ENCODE measurements at places on chromosomes 5 and 9. TPM values are rescaled to one million over a fixed set of nuclear protein-coding genes. Genes with fewer than 3 reads are reported as not detected.

NEUROG1 gene
- total RNA-seq, result not detected

MORN5 gene
- not detected for total RNA-seq

PCA3 gene
- 0.59 TPM for total RNA-seq

GPR21 gene
- total RNA-seq, result not detected

CNTNAP3B gene
- total RNA-seq, result 8.8 TPM

POMT1 gene
- total RNA-seq, result 17.2 TPM

DNA sequence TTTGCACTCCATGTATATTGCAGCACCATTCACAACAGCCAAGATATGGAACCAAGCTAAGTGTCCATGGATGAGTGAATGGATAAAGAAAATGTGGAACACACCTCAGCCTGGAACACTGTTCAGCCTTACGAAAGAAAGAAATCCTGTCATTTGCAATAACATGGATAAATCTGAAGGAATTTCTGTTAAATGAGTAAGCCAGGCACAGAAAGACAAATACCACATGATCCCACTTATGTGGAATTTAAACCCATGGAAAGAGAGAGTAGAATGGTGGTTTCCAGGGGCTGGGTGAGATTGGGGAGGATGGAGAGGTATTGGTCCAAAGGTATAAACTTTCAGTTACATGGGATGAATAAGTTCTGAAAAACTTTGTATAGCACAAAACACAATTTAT is 228.9 kb upstream of the CD180 start:
- no peak for DNase-seq

DNA sequence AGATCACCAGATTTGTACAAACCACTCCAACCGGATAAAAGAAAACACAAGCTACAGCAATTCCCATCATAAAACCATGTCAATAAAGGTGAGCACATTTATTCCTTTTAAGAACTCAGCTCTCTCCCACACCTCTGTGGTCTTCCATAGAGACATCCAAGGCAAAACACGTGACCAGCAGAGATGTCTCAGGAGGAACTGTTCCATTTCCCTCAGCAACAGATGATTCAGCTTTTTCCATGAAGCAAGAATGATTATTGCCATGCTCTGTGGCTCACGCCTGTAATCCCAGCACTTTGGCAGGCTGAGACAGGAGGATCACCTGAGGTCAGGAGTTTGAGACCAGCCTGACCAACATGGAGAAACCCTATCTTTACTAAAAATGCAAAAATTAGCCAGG is 15.8 kb downstream of the GZMK start:
- no peak for DNase-seq

DNA sequence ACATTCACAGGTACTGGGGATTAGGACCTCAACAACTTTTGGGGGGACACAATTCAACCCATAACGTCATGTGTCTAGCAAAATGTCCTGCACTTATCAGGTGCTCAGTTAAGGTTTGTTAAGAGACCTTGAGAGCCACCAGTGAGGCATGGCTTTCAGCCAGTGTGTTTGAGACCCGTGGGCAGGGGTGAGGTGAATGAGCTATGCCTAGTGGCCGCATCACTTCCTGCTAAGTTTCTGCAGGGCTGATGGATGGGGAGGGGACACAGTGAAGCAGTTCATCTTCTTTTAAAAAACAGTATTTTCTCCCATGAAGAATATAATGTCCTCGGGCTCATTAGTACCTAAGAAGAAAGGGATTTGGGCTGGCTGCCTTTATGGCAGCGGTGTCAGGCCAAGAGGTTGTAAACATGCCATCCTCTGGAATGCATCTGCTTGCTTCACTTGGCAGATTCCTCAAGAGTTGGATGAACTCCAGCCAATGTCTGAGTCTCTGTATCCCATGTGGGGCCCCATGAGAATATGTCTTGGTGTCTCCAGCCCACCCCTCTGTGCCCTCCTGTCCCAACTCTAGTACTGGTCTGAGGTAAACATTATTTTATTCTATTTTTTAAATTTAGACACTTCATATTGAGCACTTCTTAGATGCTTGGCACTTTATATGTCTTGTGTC is 282.2 kb downstream of the CWC27 start:
- DNase-seq, result no peak

- DNase-seq, result no peak
Measured at GRCh38 chr5:63911871-63912270, 50.4 kb downstream of the HTR1A start.

DNA sequence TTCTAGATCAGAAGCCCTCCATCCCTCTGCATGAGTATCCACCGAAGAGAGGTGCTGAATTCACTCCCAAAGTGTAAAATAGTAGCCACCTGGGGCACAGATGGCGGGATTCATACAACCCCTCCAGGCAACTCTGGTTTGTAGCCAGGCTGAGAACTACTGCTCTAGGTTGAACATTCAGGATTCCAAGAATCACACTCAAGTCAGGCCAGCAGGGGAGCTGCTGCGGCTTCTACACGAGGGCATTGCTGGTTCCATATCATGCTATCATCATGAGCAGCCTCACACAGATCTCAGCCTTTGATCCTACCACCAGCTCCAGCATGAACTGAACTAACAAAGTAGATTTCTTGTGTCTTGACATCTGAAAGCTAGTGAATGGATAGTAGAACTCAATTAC is 367.9 kb downstream of the DIRAS2 start:
- no peak for DNase-seq

GRCh38 chr5:16656561-16657191 is 39.9 kb upstream of the RETREG1 start:
- no peak for DNase-seq

GRCh38 chr5:94745786-94746730 is 127.6 kb downstream of the SLF1 start:
- DNase-seq, result no peak

- DNase-seq, result no peak
Measured at GRCh38 chr9:83047839-83048775, 14.8 kb downstream of the RASEF start.

GRCh38 chr5:56302027-56302426 is 68.9 kb upstream of the ANKRD55 start:
- no peak for DNase-seq

- DNase-seq, result no peak
Measured at GRCh38 chr9:72480921-72481320, 40.5 kb upstream of the TMC1 start.

- no peak for DNase-seq
Measured at GRCh38 chr9:83965350-83966208, 14.4 kb downstream of the HNRNPK start.

- no peak for DNase-seq
Measured at GRCh38 chr5:117255211-117256027, 680.8 kb upstream of the SEMA6A start.

DNA sequence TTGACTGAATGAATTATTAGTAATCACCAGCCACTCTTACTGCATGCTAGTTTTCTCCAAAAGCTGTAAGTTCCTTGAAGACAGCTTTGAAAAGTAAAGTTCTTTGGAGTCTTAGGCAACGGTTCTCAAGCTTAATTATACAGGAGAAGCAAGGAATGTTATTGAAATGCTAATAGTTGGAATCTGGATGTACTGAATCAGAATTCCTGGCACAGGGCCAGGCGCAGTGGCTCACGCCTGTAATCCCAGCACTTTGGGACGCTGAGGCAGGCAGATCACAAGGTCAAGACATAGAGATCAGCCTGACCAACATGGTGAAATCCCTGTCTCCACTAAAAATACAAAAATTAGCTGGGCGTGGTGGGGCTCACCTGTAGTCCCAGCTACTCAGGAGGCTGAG is 33.4 kb downstream of the GRIA1 start:
- no peak for DNase-seq

GRCh38 chr5:156103155-156103885 is 223.6 kb upstream of the SGCD start:
- DNase-seq, result no peak

DNA sequence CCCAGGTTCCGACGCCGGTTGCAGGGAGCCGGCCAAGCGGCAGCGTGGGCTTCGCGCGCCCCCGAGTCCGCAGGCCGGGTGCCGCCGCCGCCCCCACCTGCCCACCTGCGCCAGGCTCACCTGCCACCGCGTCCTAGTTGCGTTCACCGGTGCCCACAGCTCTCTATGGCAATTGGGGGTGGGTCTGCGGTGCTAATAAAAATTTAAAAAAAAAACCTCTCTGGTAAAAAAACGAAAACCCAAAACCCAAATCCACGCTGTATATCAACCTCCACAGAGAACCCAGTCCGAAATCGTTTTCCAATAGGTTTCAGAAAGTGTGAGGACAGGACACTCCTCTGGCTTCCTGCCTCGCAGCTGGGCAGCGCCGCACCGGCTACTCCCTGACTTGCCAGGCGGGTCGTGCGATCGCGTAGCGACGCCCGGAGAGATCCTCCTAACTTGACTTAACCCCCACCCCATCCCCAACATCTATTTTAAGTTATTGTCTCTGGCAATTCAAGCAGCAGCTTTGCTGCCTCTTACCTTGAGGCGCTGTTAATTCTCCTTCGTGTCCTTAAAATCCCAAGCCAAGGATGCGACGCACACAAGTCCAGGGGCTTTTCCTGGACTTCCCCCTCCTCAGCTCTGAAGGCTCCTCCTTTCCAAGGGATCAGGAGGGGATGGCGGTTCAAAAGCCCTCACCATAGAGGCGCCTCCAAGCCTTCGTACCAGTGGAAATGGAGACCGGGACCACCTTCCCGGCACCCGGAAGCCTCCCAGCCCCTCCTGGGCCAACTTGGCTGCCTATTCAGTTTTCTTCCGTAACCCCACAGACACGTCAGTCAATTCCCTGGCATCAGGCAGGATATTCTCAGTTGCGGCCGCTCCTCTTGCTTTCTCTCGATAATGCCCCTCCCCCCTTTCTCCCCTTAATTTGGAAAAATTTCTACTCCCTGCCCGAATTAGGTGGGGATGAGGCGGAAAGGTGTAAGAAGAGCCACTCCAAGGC is 1639.4 kb upstream of the C9orf72 start:
- DNase-seq, result peak; percentile 35

GRCh38 chr5:10330511-10331230 is 22.8 kb upstream of the MARCHF6 start:
- no peak for DNase-seq

DNA sequence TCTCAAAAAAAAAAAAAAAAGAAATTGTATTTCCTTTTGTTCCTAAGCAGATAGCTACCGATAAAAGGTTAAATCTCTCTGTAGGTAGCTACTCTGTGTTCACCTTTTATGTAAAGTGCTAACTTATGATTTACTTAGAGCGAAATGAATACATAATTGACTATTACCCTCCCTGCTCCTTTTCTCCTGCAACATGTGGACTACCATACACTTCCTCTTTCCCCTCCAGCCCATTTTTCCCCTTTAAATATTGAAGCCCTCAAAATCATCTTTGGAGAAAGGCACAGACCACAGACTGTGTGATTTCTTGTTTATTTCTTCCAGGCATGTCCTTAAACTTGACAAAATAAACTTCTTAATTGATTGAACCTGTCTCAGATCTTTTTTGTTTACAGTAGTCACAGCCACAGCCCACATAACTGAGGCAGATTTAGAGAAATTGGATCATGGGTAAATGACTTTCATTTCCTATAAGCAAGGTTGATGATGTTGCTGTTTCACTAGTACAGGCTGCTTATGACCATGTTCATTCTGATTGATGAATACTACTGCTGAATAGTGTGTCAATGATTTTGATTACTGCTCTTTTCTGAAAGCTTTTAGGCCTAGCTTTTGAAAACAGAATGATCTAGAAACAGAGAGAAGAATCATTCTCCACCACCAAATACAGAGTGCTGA is 59.2 kb downstream of the PHAX start:
- no peak for DNase-seq

- DNase-seq, result no peak
Measured at GRCh38 chr5:14489643-14490042, 91.9 kb upstream of the OTULINL start.

GRCh38 chr5:179792612-179793467 is 946 bp upstream of the LTC4S start:
- DNase-seq, result peak; percentile 41

- no peak for DNase-seq
Measured at GRCh38 chr9:110188101-110188500, 19.9 kb downstream of the C9orf152 start.

DNA sequence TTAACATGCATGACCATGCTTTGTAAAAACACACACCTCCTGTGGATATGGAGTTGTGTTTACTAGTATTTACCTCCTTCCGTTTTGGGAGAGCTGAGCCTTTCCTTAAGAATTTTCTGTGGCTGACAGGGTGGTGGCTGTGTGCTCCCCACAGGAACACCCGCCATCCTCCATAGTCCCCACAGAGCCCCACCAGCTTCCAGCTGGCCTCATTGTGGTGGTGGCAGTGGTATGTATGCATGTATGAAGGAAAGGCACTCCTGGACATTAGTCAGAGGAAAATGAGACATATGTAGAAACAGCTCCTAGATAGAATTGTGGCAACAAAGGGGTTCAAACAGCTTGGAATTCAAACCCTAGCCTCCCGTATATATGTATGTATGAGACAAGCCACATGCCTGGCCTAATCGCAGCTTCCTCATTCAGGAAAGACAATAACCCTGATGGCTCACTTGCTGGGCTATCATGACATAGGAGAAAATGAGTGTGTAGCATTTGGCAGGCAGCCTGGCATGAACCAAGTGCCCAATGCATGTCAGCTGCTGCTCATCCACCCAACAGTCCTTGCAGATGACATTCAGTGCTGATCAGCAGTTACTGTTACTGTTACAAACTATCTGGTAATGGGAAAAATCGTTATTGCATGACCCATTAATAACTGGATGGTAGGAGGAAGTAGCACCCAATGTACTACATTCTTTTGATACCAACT is 459.7 kb downstream of the EBF1 start:
- DNase-seq, result no peak

- no peak for DNase-seq
Measured at GRCh38 chr5:105430516-105430915, 1867.9 kb upstream of the NUDT12 start.

DNA sequence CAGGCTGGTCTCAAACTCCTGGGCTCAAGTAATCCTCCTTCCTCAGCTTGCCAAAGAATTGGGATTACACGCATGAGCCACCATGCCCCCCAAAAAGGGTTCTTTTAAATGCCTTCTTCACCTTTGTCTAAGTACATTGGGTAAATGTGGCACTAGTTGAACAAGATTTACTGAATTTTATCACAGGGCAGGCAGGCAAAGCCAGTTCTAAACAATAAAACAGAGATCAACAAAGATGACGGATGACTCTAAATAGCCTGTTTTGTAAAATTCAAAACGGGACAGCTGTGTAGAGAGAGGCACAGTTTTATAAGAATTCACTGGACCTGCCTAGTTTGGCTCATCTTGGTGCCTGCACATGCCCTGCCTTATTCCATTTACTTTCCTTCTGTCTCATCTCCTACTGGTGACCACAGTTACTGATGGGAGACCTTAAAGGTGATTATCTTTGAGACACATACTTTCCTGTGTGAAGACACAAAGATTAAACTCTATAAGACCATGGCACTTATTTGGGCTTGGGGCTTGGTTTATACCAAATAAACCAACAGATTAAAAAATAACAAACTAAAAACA is 149.6 kb upstream of the DMRT1 start:
- no peak for DNase-seq

DNA sequence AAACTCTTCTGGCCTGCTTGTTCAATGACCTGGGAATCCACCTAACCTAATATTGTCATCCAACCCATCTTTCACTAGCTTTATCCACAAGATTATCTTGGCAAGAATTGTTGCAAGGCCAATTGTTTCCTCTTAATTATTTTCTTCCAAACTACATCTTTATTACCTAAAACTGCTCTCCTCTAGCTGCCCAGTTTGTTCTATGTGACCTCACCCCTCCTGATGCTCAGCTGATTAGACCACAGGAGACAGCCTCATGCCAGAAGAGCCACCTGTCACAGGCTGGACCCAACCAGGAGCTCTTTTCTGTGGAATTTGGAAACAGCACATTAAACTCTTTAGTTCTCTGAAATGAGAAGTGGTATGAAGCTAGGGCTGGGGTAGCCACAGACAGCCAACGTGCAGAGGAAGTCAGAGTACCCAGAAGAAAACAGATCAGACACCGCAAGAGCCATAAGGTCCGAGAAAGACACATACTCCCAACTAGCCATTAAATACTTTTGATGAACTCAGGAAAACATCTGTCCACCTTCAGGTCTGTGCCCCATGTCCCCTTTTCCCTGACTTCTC is 12.0 kb downstream of the SAXO1 start:
- DNase-seq, result no peak
